ENCODE measurements at places on chromosomes 6 and 20.

DNA sequence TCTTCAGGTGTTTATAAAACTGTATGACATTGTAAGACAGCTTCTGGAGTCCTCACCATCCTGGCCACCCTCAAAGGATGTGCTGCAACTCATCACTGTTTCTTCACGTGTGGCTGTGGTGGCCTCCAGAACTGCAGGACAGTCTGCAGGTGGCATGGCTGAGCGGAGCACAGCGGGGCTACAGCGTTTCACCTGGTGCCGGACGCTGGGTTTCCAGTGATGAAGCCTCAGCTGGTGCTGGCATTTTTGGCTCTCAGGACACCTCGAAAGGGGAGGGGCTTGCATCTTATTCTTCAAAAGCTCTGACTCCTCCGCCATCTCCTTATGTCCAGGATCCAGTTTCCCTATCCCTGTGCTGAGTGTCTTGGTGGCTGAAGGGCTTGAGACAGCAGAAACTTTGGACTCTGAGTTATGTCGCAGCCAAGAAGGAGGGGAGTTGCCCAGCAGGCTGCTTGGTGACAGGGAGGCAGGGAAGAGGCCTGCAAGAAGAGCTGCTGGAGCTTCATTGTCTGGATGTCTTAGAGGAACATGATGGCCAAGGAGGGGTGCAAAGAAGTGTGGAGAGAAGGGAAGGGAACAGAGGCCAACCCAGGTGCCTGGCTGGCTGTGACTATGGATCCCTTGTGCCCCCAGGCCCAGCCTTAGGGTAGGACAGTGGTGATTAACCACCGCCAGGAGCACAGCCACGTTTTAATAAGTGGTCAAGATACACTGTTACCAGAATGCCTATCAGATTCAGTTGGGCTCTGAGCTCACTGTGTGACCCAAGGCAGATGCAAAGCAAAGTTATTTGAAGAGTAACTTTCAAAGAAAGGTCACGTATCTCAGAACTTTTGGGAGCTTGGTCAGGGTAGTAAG lies 58.7 kb downstream of the GTF2H5 start:
- no peak for DNase-seq

- no peak for DNase-seq
These were observed 31.1 kb downstream of the CEBPB start for GRCh38 chr20:50221501-50222308.

DNA sequence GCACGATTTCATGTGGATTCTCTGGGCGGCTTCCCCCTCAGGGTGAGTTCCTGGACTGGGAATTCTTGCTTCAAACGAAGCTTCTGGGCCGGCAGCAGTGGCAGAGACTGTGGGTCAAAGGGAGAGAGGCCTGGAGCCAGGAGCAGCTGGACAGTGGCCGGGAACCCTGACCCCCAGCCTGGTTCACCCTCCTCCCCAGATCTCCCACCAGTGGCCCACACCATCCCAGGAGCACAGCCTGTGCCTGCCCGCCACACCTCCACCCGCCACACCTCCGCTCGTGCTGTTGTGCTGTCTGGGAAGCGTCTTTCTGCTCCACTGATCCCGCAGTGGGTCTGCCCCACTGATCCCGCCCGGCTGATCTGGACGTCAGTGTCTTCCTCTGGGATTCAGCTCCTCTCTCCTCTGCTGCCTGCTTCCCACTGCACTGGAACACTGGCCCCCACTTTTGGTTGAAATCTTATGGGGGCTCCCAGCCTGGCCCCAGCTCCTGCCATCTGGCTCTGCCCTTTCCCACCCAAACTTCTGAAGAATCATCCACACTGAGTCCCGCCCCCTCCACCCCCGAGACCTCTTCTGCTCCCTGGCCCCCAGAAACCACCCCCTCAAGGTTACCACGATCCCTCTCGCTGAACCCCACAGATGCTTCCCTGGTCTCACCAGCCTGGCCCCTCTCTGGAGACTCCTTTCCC lies 9.8 kb downstream of the ZBP1 start:
- no peak for DNase-seq

DNA sequence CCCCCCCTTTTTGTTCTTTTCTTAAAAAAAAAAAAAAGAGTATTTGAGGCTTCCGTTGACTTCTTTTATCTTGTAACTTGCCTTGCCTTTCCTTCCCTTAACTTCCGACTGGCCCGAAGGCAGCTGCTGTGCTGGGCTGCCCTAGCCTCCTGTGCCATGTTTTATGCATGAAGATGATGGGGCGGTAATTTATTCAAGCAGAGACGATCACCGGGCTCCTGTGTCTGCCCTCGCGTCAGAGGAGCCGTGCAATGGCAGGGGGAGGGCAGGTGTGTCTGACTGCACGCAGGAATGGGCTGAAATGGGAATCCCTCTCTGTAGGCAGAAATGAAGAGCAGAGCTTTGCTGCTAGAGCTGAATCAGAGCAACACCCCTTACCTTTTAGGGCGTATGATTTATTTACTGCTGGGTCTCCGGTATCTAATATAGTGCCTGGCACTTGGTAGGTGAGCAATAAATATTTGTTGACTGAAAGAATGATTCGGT lies 106.3 kb upstream of the RIPOR2 start:
- no peak for DNase-seq

- DNase-seq, result no peak
These were observed 58.6 kb downstream of the TGM2 start for GRCh38 chr20:38106461-38106860.

- no peak for DNase-seq
These were observed 57.2 kb downstream of the TRAM2 start for GRCh38 chr6:52519618-52520017.

GRCh38 chr6:55379471-55379870 lies 52.2 kb downstream of the GFRAL start:
- DNase-seq, result no peak

DNA sequence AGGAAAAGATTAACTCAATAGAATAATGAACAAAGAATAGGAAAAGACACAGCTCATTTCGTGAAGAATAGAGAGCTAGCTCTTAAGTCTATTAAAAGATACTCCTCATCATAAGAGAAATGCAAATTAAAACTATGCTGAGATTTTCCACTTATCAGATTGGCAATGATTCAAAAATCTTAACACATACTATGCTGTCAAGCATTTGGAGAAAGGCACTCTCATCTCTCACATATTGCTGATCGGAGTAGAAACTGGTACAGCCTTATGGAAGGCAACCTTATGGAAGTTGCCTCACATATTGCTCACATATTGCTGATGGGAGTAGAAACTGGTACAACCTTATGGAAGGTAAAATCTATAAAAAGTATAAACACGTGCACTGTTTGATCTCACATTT lies 21.4 kb upstream of the PLAGL1 start:
- DNase-seq, result no peak

GRCh38 chr20:1860446-1860845 lies 34.8 kb upstream of the SIRPA start:
- no peak for DNase-seq

All from amygdala (tissue), 56 donors.